Effector memory CD4-positive, alpha-beta T cell (primary cell): ENCODE measurements at places on chromosomes 1 and 21.

DNA sequence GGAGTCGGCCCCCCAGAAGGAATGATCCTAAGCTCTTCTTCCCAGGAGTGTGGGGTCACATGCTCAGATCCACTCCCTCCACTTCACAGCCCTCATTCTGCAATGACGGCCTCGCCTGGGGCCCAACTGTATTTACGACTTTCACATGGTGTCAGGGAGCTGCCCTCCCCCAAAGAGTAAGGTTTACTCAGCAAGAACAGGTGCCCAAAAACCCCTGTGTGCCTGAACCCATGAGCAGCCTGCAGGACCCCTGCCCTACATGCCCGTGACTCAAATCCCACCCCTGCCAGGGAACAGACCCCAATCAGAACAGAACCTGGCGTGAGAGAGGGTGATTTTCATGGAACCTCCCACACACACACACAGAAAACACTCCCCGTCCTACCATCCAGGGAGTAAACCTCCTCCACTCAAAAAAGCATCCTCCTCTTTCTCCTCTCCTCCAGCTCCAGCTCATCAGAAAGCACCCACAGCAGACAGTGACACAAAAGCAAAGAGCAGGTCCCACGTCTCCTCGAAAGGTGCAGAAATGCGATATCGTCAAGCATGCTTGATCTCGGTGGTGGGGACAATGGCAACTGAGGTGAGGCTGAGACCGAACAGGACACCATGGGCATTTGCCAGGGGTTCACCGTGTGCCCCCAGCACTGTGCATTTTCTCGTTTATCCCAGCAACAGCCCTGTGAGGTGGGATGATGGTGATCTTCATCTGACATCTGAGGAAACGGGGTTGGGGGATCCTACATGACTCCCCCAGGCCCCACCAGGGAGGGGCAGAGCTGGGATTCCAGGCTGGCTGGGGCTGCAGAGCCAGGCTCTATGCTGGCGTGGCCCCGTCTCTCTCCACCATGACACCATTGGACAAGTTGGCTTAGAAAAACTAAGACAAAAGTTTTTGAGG, 397.9 kb downstream of the NPHP4 start:
- DNase-seq = no peak

GRCh38 chr21:38918607-38919346, 113.0 kb downstream of the ETS2 start:
- DNase-seq = no peak

GRCh38 chr1:9201401-9202239, 33.0 kb upstream of the H6PD start:
- no peak for DNase-seq

GRCh38 chr1:50970509-50970887, 453 bp downstream of the CDKN2C start:
- no peak for DNase-seq

DNA sequence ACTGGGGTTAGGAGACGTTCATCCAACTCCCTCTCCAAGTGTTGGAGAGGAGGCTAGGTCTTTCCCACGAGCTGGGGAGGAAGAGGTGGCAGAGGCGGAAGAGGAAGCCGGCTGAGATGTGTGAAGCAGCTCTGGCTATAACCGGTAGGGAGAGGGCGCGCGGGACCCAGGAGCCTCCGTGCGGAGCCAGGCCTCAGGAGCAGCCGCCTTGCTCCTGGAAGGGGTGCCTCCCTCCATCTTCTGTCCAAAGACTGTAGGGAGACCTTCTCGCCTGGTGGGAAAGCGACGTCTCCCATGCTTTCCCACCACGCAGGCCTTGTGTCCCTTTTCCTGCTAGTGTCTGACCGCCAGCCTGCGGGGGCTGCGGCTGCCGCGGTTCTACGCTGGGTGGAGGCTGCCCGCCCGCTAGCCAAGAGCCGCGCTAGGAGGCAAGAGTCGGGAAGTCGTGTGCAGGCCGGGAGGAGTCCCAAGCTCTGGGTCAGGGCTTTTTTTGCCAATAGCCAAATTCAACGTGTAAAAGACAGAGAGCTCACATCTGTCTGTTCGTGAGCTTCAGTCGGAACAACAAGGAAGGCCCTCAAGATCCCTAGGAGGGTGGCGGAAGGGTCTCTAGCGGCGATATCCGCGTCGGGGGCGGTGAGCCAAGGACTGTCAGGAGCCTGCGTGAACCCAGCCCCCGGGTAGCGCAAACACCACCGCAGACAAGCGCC, 8.4 kb upstream of the NBPF11 start:
- DNase-seq = no peak

DNA sequence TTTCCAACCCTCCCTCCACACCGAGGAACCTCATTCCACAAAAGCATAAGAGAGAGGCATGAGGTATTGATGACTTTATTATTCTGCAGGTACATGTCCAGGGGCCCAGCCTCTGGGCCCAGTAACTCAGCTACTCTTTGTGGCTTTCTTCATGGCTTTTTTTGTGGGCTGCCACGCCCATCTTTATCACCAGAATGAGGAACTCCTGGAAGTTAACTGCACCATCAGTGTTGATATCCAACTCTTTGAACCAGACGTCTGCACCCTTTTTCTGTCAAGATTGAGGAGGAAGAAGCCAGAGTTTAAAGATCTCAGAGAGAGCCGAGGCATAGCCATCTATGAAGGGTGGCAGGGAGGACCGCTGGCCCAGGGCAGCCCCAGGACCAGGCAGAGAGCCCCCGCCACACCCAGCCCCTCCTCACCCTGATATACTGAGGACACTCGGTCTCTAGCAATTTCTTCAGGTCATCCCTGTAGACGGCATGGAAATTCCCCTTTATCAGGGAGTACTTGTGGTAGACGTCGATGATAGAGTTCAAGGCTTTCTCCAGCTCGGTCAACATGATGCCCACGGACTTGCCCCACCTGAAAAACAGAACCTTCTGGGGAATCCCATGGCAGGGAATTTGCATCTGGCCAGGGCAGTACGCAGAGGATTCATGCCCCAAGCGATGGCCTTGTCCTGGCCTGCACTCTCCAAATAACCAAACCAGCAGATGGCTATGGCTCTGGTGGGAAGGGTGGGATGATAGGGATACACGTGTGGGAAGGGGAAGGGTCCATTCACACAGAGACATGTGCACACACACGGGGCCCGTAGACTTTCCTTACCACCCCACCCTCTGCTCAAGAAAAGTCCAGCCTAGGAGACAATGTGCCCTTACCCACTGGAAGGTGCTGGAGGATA, 647 bp downstream of the S100A8 start:
- no peak for DNase-seq

GRCh38 chr1:68174738-68175113, 57.6 kb downstream of the WLS start:
- DNase-seq = no peak

GRCh38 chr1:109111386-109112055, 2.4 kb upstream of the ELAPOR1 start:
- DNase-seq = no peak

DNA sequence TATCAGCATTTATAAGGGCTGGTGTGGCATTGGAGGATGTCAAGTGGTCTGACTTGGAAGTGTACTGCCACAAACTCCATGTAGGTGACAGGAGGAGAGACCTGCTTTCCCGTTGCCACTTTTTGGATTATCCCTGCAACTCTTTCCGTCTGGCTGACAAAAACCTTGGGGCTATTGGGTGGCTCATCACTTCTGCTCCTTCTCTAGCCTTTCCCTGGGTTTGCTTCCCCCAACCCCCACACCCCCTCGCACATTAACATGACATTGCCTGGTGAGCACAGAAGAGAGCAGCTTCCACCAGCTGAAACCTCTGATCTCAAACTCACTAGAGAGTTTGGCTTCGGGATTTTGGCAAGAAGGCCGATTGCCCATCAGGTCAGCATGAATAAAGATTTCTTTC, 39.2 kb downstream of the PROX1 start:
- no peak for DNase-seq

DNA sequence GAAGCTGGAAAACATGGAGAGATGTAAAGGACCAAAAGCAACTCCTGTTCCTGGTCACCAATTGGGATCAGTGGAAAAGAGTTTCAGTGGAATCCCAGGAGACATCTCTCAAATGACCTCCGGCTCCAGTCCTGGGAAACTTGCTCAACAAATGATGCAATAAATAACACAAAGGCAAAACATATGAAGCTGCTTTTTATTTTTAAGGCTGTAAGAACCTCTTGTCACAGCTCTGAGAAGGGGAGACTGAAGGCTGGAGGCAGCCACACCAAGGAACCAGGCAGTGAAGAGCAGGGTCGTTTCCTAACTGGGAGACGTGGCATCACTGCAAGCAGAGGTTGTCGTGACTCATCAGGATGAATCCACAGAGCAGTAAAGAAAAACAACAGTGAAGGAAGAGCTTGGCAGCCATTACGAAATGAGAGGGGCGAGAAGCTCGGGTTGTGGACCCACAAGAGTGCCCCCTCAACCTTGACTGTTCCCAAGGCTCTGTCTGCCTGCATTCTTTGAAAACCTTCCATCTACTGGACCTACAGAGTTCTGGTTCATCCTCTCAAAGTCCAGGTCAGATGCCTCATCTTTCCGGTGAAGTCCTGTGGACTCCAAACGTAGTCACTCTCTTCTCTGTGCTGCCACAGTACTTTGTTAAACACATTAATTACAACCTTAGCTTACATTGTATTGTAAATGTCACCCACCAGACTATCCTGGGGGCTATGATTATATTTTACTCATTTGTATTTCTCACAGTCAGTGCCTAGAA, 32.1 kb downstream of the JAK1 start:
- DNase-seq = no peak

DNA sequence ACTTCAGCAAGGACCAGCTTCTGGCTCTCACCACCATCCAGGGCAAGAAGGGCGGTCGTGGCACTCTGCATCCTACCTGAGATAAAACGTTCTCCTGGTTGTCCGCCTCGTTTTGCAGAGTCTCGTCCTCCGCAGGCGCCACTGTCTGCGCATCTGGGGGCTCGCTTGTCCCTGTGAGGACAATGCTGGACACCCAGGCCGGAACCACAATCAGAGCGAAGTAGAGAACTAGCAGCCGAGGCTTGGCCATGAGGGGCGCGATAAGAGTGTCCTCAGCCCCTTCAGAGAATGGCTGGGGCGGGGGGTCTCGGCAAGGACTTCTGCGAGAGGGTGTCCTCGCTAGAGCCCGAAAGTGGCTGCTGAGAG, 505 bp downstream of the OLFML2B start:
- no peak for DNase-seq

GRCh38 chr1:6082430-6082971, 36.8 kb downstream of the KCNAB2 start:
- DNase-seq = no peak

DNA sequence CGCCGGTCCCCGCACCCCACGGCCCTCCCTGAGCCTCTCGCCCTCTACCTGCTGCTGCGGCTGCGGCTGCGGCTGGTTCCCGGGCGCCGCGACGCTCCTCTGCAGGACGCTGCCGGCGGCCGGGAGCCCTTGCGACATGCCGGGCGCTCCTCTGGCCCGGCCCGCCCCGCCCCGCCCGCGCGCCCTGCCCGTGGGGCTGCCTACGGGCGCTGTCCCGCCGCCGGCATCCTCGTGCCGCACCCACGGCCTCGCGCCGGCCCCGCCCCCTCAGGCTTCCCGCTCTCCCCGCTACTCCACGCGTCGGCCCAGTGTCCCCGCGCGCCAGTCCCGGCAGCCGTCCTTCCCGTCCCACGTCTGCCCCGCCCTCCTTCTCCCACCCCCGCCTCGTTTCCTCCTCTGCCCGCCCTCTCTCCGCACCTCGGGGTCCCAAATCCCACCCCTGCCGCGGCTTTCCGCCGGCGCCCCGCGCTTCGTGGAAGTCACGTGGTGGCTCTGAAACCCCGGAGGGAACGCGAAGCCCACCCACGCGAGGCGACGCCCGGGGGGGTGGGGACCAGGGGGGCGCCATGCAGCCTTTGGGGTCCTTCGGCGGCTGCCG, at the start of gene BATF3:
TSS of gene BATF3 (minus strand) at position 216 of the 598 bp plus-strand sequence. CDS start at position 138, 78 bp downstream.
- peak; percentile 24 for DNase-seq

- no peak for DNase-seq
Observed at GRCh38 chr1:222893255-222893654, 78.4 kb downstream of the DISP1 start.

DNA sequence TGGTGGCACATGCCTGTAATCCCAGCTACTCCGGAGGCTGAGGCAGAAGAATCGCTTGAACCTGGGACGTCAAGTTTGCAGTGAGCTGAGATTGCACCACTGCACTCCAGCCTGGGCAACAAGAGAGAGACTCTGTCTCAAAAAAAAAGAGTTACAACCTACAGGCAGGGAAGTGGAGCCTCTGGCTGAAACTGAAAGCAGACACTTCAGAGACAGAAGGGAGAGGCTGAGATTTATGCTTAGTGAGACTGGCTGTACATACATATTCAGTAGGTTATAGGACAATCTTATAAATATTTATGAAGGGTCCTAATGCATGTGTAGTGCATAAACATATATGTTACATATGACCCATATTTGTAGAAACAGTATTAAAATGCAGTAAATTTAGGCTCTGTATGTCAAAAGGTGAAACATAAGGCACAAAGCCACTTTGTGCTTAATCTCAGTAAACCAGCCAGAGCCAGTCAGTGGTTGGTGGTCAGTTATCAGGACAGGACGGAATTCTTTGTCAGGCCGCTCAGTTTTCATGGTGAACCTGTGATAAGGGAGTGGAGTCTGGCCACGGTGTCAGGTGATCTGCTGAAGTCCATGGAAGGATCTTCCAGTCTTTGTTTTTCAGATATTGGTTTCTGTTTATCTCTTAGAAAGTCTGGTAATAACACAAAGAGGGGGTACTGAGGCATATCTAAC, 13.7 kb downstream of the RHEX start:
- DNase-seq = no peak

- DNase-seq = no peak
Observed at GRCh38 chr1:10839188-10839770, 42.8 kb upstream of the CASZ1 start.

DNA sequence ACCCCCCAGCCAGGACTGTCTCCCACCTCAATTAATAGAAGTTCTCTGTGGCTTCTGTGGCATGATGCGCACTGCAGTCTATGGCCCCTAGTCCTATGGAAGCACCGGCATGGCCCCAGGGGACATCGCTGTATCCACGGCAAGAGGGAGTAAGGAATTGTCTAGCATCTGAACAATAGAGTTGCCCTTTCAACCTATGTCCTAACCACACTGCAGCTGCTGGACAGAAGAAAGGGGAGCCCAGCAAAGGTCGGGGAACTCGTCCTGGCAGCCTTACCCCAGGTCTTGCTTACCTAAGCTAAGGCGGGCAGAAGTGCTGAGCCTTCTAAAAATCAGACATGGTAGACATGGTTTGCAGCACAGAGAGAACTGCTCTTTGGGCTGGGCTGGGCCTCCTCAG, 103.3 kb upstream of the EDN2 start:
- DNase-seq = no peak

DNA sequence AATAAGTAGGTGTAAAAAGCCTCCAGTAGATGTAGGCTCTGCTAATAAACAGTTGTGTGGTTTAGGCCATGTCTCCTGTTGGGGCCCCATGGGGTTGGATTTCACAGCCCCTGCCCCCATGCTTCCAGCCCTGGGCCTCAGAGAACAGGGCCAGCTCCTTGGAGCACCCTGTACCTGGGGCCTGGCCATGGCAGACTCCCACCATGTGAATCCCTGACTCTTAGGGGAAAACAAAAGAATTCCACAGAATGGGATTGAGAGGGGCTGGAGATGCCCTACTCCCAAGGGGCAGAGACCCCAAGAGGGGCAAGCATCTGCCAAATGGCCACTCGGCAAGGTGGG, 11.5 kb downstream of the LRP8 start:
- no peak for DNase-seq
